ENCODE measurements at places on chromosomes 7 and 10. TPM values are rescaled to one million over a fixed set of nuclear protein-coding genes. Genes with fewer than 3 reads are reported as not detected.

Gene SPDYE2B
- polyA plus RNA-seq, result not detected

Gene POM121L12
- not detected for polyA plus RNA-seq

Gene ARHGAP12
- polyA plus RNA-seq, result 15.0 TPM

Gene SLC26A5
- polyA plus RNA-seq, result not detected

Gene NYAP1
- polyA plus RNA-seq, result 0.69 TPM

Gene TRPV6
- 5.5 TPM for polyA plus RNA-seq

Gene TDRD1
- not detected for polyA plus RNA-seq

Gene RAB11FIP2
- 8.2 TPM for polyA plus RNA-seq

Gene GDF2
- not detected for polyA plus RNA-seq

Gene CDC14C
- not detected for polyA plus RNA-seq

Gene PHKG1
- not detected for polyA plus RNA-seq

Gene CREB5
- 3.4 TPM for polyA plus RNA-seq

Gene TMEM130
- polyA plus RNA-seq, result 12.9 TPM

Gene PDK4
- polyA plus RNA-seq, result 106 TPM

Gene PTF1A
- not detected for polyA plus RNA-seq

Gene SLC16A12
- 19.0 TPM for polyA plus RNA-seq

Gene TEX47
- polyA plus RNA-seq, result not detected

Gene BLNK
- polyA plus RNA-seq, result 28.5 TPM

Gene HTR5A
- not detected for polyA plus RNA-seq

Gene TMEM270
- polyA plus RNA-seq, result not detected

Gene AS3MT
- 36.7 TPM for polyA plus RNA-seq

Gene PUS7
- polyA plus RNA-seq, result 2.6 TPM

Gene LIPF
- not detected for polyA plus RNA-seq

Gene OPTN
- 76.9 TPM for polyA plus RNA-seq
